ENCODE measurements at places on chromosomes 12 and 14.

DNA sequence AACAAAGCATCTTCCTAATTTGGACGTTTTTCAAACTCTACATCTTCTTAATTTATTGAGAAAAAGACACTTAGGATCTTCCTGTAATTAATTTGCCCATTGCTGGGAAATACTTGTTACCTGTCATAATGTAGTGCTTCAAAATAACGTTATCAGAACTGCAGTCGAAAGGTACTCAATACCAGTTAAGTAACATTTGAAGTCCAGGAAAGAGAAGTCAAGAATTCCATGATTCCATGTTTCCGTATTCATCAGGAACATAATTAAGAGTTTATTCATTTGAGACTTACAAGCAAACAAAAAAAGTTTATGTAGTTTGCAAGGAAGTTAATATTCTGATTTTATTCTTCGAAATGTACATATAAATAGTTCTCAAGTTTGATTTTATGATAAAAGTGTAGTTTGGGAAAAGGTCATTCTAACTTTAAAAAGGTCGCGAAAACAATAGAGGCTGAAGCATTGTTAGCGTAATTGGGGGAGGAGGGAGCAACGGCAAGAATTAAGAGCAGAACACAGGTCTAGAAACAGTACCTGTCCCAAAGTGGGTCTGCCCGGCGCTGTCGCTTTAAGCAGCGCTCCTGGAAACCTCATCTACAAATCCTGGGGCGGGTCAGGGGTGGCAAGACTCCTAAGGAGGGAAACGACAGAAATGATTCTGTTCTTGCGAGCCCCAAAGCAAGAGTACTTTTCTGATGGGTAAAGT, 1.2 kb upstream of the KCNMB4 start:
- DNase-seq = no peak

DNA sequence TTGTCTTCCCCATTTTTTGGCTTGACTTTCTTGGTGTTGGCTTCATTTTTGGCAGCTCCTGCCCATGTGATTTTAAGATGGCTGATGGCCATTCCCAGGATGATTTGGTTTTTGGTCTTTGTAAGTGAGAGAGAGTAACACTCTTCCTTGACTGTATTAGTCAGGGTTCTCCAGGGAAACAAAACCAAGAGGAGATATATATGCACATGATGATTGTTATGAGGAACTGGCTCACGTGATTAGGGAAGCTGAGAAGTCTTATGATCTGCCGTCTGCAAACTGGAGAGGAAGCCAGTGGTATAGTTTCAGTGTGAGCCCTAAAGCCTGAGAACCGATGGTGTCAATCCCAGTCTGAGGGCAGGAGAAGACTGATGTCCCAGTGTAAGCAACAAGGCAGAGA, 146.6 kb downstream of the NRXN3 start:
- DNase-seq = no peak

DNA sequence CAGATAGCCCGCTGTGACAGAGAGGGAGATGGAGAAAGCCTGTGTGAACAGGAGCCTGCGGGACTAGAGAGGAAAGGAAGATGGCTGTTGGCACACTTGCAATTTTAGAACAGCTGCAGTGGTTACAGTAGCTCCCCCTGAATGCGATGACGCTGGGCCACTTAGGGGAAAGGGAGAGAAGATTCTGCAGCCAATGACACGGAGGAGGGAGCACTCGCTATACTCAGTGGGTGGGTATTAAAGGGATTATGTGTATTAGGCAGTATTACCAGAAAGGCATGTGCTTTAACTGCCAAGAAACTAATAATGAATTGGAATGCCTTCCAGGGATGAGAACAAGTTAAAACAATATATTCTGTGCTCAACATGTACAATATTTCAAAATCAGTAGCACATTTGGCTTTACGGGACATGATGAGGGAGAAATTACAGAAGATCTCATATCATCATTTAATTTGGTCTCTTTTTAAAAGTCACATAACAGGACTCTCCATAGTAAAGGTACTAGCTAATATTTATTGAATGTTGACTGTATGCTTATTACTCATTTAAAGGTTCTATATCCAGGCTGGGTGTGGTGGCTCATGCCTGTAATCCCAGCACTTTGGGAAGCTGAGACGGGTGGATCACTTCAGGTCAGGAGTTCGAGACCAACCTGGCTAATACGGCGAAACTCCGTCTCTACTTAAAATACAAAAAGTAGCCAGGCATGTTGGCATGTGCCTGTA, 35.9 kb upstream of the FOS start:
- DNase-seq = peak; percentile 83

DNA sequence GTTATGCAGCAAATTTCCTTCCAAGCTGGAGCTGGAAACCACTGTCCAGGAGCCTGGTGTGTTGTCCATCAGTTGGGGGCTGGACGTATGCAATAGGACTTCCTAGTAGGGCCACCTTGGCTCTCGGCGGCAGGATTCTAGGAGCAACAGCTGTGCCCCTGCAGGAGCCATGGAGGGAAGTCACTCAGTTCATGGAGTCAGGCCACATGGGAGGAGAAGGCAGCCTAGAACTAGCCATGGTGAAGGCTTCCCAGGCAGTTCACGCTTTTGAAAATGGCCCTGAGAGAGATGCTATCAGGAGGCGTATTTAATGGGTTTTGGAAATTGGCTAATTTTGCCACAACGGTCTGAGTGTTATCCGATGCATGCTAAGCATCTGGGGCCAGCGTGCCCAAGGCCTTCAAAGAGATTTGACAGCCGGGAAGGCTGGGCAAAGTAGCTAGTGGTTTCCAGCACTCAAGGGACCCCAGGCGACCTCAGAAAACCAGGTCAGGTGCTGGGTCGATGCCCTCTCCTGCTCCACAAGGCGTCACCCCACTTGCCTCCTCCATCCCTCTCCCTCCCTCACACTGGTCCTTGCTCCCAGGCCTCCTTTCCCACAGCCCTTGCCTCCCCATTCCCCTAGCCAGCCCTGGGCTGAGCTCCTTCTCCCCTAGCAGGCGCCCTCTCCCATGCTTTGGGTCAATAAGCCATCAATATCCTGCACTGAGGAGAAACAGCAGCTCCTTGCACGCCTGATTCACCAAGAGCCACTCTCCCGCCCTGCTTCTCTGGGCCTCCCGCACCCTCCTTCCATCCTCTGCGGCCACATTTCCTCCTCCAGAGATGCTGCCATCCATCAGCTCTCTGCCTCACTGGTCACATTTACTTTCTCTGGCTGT, 30.9 kb upstream of the SYNDIG1L start:
- DNase-seq = no peak

- no peak for DNase-seq
Measured at GRCh38 chr12:26034371-26035142, 76.1 kb downstream of the RASSF8 start.

DNA sequence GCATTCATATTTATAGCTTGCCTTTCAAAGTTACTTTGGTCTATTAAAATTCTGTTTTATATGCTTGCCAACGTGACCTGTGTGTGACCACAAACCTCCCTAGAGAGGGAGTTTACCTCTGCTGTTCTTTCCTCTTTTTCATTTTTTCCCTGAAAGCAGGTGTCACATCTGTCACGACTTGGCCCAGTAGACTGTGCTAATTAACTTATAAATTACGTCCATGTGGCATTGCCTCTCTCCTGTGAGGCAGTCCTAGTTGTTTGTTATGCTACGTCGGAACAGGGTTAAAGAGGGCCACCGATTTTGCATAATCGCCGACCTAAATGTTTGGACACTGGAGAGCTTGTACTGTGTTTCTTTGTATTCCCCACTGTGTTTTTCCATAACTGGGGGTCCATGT, 343.9 kb upstream of the FLRT2 start:
- peak; percentile 84 for DNase-seq

- DNase-seq = peak; percentile 24
Measured at GRCh38 chr12:85923767-85924331, 49.8 kb downstream of the NTS start.

DNA sequence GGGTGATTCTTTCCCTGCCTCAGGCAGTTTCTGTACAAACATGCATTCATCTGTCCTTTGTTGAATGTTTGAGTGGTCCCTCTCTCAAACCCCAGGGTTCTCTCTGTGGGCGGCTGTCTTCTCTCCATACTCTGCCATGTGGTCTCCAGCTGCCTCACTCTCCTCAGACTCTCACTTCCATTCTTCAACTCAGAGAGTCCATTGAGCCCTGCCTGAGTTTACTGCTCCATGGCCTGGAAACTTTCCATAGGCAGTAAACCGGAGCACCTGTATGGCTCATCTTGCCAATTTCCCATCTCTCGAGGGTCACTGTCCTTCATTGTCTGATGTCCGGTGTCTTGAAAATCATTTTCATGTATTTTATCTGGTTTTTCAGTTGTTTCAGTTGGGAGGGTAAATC, 11.3 kb downstream of the C14orf132 start:
- DNase-seq = no peak

DNA sequence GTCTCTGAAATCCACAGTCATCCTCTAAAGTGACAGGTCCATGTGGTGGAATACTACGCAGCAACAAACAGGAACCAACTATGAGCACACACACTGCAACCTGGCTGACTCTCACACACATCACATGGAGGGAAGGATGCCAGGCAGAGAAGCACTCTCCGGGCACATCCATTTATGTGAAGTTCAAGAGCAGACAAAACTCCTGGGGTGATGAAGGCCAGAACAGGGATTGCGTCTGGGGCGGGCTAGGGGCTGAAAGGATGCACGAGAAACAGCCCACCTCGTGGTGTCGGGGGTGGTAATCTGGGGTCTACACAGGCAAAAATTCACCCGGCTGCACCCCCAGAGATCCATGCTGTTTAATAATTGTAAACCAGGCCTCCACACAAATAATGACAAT, 100.2 kb downstream of the DICER1 start:
- DNase-seq = no peak

GRCh38 chr12:78208092-78208491, 377.4 kb downstream of the NAV3 start:
- no peak for DNase-seq

- no peak for DNase-seq
Measured at GRCh38 chr12:22670762-22671161, 45.8 kb downstream of the ETNK1 start.

DNA sequence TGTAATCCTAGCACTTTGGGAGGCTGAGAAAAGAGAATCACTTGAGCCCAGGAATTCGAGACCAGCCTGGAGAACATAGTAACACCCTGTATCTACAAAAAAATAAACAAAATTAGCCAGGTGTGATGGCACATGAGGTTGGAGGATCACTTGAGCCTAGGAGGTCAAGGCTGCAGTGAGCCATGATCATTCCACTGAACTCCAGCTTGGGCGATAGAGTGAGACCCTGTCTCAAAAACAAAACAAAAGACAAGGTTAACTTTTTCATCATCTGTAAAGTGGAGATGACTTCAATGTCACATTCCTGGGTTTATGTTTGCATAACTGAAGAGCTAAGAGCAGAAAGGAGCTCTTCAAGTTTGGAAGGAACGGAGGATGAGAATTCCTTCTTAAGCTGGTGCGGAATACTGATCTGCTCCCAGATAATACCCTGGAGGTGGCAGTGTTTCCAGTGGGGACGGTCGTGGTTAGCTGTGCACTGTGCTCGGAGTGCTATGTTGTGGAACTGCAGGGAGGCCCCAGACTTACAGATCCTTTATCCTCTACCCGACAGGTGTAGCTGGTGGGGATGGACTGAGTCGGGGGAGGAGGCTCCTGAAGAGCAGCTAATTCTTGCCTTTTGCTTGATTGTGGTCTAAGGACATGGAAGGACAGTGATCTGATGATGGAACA, 22.5 kb upstream of the BICD1 start:
- DNase-seq = no peak

DNA sequence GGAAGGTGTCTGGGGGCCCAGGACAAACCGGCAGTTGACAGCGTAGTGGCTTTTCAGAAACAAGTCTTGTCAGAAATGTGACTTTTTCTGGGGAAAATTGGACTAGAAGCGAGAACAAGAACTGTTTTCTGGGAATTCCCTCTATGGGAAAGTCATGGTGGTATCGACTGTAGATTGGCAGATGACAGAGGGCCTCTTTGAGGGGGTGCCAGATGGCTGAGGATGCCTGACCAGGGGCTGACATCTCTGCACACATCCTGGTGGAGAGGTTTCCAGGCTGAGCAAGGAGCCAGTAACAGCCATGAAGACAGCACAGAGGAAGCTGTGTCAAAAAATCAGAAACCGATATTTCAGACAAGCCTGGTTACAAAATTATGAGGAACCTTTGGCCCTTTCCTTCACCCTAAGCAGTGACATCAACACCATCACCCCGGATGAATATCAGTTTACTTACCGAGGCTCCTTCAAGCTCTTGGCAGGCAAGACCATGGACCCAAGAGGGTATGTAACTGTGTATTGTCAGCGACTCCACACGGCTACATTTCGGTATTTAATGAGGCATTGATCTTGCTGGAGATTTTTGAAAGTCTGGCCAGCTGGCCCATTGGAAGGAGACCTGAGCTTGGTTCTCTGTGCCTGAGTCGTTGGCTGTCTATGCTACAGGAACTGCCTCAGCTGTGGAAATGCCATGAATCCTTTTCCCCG, 1525.3 kb upstream of the TMEM132C start:
- no peak for DNase-seq

GRCh38 chr14:94295360-94296180, 2.5 kb upstream of the SERPINA10 start:
- DNase-seq = no peak

DNA sequence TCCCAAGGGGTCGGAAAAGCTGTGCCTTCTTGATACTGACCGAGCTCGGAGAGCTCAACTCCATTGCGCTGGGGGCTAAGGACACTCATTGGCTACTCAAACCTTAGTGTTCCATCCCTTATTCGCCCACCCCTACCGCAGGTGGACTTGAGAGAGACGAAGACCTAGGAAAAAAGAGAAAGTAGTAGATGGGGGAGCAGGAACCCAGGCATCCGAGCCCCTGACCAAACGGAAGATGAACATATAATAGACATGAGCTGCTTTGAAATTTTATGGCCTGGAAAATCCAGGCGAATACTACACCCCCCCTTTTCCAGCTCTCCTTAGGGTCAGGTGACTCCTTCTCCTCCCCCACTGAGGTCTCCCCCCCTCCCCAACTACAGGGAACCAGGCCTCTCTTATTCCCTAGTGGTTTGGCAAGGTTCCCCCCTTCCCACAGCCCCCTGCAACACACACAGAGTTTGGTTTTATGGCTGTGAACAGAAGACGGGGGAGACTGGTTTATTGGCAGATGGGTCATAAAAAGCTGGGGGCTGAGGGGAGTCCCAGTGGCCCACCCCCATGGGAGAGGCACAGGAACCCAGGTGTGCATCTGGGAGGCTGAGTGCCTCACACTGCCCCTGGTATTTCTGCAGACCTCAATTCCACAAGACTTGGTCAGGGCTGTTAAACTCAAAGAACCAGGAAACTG, 1.6 kb downstream of the GDF11 start:
- no peak for DNase-seq

DNA sequence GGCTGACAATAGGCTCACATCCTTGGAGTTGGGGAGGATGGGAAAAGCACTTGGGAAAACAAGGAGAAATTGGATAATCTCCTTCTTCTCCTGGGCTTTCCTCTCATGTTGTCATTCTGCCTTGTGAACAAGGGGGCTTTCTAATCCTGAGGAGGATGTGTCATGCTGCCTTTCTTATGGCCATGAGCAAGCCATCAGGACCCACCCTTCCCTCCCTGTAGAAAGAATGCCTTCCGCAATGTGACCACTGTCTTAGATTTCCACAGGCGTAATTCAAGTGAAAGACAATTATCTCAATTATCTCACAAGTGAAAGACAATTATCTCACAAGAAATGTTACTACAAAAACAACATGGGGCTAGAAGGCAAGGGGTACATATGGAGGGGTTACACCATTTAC, 3.0 kb upstream of the OR6S1 start:
- DNase-seq = no peak

- DNase-seq = no peak
Measured at GRCh38 chr12:64186789-64187188, 35.3 kb downstream of the KICS2 start.

Measured in NCI-H1694 (cell line).